ENCODE measurements at places on chromosomes 6 and 20.

GRCh38 chr20:17698384-17698783 is 1.4 kb upstream of the BANF2 start:
- DNase-seq: no peak

- no peak for DNase-seq
These were observed 43.0 kb upstream of the ZNF217 start for GRCh38 chr20:53636540-53637097.

GRCh38 chr6:44575644-44576043 is 188.1 kb downstream of the CDC5L start:
- DNase-seq: no peak

DNA sequence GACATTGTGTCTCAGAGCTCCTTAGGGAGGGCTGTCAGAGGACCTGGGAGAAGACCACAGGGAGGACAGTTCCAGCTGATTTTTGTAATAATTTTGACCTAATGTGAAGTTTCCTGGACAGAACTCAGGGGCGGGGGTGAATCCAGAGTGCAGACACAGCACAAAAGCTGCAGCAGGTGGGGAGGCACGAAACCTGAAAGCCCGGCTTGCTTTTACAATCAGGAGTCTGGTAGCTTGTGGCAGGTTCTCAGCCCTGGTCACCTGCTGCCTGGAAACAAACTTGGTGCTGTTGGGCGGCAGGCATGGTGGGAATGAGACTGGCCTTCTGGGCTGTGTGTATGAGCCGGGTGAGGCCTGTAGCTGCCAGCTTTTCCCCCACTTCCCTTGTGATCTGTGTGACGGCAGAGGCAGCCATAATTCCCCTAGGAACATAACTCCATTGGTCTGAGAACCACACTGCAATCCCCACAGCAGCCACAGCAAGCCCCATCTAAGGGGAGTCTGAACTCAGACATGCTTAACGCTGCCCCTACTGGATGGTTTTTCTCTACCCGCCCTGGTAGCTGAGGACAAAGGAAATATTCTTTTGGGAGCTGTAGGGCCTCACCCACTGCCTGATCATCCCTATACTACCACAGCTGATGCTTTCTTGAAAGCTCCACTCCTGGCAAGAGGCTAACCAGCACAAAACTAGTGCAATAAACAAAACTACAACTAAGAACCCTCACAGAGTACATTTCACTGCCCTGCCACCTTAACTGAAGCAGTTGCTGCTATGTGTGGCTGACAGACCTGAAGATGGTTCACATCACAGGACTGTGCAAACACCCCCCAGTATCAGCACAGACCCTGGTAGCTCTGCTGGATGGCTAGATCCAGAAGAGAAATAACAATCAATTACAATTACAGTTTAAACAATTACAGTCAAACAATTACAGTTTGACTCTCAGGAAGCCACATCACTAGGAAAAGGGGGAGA is 1055.1 kb upstream of the GJE1 start:
- DNase-seq: peak; percentile 57

DNA sequence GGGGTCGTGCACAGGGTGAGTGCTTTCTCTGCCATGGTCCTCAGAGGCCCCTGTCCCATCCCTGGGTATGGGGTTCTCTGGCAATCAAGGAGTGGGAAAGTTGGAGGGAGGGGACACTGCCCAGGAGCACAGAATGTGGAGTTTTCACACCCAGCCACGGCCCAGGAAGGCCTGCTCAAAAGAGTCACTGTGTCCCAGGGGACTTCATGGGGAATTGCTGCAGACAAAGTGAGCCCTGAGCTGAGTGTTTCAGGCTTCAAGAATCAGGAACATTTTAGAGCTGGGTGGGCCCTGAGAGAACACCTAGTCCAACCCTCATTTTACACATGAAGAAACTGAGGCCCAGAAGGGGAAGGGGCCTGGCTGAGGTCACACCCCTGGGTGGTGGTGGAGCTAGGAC is 5.7 kb downstream of the MAPK13 start:
- DNase-seq: no peak

DNA sequence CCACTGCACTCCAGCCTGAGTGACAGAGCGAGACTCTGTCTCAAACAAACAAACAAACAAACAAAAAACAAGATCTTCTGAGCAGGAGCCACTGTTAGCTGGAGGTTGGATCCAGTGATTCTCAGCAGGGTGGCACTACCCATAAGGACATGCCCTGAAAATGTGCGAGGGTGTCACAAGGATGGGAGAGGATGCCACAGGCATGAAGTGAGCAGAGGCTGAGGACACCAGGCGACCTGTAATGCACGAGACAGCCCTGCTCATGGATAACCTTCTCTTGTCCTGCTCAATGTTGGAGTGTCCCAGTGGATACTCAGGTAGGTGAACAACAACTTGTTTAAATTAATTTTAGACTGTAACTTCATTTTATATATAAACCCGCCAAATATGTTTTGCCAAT is 76.8 kb downstream of the KCNB1 start:
- no peak for DNase-seq

GRCh38 chr6:163850874-163851273 is 436.4 kb downstream of the QKI start:
- no peak for DNase-seq

DNA sequence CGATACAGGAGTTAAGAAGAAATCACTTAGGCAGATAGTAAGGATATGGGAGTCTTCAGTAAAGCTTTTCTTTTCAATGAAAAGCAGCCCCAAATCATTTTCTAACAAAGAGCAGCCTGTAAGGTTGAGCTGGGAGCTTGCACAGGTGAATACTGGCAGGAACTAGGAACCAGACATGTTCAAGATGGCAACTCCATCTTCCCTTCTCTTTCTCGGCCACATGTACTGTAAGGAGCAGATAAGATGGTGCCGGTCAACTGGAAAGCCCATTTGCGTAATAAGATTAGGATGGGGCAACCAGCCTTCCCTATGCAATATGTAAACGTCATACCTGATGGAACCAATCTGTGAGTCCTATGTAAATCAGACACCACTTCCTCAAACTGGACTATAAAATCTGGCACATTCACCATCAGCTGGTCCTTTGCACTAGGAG is 46.2 kb upstream of the RNGTT start:
- DNase-seq: no peak

DNA sequence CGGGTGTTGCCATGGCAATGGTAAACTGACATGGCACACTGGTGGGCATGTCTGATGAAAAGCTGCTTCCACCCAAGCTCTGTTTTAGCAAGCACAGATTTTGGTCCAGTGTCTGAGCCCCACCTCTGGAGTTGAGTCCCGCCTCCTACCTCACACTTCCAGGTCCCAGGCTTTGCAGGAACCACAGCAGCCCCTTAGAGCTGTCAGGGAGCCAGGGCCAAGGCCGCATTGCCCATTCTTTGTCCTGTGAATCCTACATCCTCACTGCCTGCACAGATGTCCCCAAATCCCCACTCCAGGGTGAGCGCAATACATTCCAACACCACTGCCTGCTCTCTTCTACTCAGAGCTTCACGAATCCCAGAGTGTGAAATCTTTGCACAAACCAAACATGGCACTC is 292.2 kb downstream of the PREX1 start:
- DNase-seq: no peak

DNA sequence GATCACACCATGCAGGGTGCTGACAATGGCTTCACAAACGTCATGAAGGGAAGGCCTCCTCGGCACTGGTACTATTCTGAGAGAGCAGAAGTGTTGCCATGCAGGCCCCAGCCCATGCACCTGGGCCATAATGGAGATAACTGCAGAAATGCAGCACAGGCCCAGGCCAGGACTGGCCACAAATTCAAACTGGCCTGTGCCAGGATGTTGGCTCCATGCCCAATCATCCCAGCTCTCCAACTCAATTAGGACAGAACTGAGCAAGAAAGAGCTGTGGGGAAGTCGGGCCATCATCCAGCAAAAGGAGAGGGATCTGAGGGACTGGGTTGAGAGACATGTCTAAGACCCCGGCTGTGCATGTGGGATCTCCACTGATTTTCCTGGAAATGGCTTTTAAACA is 48.9 kb upstream of the SYNDIG1 start:
- no peak for DNase-seq

- DNase-seq: no peak
These were observed 311.4 kb downstream of the EPM2A start for GRCh38 chr6:145423936-145424335.

GRCh38 chr20:52577696-52578095 is 386.1 kb upstream of the ZFP64 start:
- DNase-seq: no peak

GRCh38 chr20:42734660-42735368 is 454.9 kb downstream of the PTPRT start:
- no peak for DNase-seq

- no peak for DNase-seq
These were observed 54.6 kb upstream of the RNF217 start for GRCh38 chr6:124907596-124907995.

DNA sequence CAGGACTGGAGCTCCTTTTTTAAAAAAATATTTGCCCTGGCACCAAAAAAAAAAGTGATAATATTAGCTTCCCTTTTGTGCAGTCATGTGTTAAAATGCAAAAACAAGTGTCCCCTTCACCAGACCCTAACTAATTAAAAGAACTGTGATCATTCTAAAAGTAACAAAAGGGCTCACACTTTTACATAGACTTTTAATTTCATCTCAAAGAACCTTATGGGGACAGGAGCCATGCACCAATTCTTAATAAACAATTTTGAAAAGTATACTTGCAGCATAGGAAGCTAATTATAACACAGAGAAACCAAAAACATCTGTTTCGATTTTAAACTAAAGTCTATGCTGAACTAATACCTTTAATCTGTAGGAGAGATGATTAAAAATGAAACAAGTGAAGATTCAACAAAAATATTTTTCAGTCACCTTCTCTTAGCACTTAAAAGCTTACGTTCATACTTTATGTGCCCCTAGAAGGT is 17.3 kb downstream of the STX7 start:
- DNase-seq: no peak

DNA sequence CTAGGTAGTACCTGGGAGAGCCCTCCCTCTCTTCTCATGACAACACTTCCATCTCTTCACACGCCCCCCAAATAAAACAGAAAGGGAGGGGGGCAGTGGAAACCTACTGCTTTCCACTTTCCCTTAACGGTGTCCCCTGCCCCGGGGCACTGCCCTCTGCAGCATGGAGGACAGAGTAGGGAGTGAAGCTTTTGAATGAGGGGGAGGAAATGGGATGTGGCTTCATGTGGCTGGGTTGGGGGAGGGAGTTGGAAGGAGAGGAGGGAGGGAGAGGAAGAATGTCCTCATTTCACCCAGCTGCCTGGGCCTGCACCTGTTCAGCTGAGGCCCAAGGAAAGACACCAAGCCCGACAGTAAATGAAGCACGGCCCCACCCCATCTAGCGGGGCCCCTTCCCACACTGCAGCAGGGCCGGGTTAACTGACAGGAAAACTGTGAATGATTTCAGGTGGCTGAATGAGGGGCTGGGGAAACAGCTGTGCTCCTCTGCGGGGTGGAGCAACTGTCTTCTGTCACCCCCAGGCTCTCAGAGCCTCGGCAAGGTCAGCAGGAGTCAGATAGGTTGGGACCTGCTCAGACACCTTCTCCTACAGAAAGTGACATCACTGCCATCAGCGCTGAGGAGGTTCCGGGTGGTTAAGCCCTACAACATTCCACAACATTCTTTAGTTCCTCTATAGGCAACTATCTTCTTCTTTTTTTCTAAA is 40.0 kb upstream of the TAF8 start:
- no peak for DNase-seq

DNA sequence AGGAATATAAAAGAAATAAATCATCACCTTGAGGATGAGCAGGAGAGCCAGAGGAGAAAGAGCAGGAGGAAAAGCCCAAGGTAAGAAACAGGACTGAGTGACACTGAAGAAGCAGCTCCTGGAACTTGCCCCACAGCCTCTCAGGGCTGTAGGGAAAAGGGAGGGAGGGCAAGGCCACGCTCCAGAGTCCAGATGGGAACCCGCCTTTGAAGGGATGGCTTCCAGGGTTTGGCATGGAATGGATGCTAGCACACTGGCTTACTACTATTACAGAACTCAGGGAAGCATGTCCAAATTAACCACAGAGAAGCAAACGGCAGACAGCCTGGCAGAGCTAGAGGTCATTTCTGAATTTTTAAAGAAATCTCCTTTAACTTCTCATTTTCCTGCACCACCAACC is 26.8 kb downstream of the RALGAPA2 start:
- no peak for DNase-seq

DNA sequence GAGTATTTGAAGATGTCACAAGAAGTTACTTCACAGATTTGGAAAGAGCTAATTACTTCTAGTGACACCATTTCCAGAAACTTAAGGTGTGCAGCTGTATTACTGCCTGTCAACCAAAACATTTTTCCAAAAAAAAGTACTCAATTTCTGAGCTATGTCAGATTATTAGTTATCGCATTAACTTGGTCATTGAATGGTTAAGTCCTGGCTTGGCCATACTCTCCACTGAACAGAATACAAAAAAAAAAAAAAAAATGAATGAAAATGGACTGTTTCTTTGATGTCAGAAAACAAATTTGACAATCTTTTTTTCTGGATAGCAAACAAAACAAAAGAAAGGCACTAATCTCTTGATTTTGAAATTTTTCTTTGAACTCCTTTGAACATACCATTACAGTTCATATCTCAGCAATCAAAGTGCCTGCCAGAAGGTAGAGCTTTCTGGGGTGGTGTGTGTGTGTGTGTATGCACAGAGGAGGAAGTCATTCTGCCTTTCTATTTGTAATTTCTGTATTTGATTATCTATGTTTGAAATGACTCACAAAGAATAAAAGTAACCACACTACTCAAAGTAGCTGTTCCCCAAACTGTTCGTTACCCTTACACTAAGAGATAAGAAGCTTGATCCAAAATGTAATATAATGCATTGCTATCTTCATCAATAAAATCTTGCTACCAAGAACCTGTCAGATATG is 210.8 kb upstream of the FUT9 start:
- no peak for DNase-seq

GRCh38 chr6:53701333-53702218 is 36.0 kb upstream of the KLHL31 start:
- DNase-seq: no peak

DNA sequence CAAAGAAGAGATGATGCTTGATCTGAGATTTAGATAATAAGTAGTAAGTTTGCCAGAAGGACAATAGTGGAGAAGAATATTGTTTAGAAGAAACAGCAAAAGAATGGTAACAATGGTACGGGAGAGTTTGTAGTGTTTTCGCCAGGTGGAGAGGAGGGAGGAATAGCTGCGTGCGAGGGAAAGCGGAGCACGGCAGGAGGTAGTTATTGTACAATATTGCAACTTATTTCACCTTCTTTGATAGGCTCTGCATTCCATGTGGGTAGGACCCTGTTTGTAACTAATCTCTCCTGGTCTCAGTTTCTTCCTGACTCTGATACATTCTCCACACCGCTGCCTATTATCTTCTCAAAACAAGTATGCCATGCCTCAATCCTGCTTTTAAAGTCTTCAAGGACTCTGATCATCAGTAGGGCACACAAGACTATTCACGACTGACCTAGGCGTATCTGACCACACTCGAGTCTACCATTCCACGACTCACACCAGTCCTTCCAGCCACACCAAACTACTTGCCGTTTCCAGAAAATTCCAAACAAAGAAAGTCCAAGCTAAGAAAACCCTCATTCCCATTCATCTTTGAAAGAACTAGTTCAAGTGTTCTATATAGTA is 1.1 kb downstream of the PPIL4 start:
- DNase-seq: no peak

Measured in HEK293T (cell line).